Ovary (tissue), 10 donors: ENCODE measurements at places on chromosomes 5 and 9. TPM values are rescaled to one million over a fixed set of nuclear protein-coding genes. Genes with fewer than 3 reads are reported as not detected.

Gene SPATA31D3
- polyA plus RNA-seq = not detected

Gene ALDOB
- polyA plus RNA-seq = 0.18 TPM

Gene FCHSD1
- 21.8 TPM for polyA plus RNA-seq

Gene SLC34A1
- not detected for polyA plus RNA-seq

Gene ABLIM3
- 26.4 TPM for polyA plus RNA-seq

Gene GDNF
- polyA plus RNA-seq = 3.6 TPM

Gene TAF1L
- polyA plus RNA-seq = 0.03 TPM

Gene MSMP
- 0.41 TPM for polyA plus RNA-seq

Gene OCLN
- 2.9 TPM for polyA plus RNA-seq

Gene ITGA1
- polyA plus RNA-seq = 4.9 TPM

Gene NR4A3
- 3.4 TPM for polyA plus RNA-seq

Gene SHLD3
- 1.6 TPM for polyA plus RNA-seq

Gene TRAPPC13
- 11.4 TPM for polyA plus RNA-seq

Gene MGAT1
- polyA plus RNA-seq = 128 TPM

Gene NEUROG1
- polyA plus RNA-seq = 0.06 TPM

Gene TAF11L5
- not detected for polyA plus RNA-seq

Gene POLR1E
- 41.8 TPM for polyA plus RNA-seq

Gene ENG
- 191 TPM for polyA plus RNA-seq

Gene RGMB
- polyA plus RNA-seq = 14.5 TPM

Gene LMNB1
- 9.2 TPM for polyA plus RNA-seq

Gene SLC36A3
- not detected for polyA plus RNA-seq

Gene LCN12
- polyA plus RNA-seq = 1.1 TPM

Gene TMEM252
- polyA plus RNA-seq = not detected

Gene PTGS1
- polyA plus RNA-seq = 8.2 TPM

Gene NXNL2
- polyA plus RNA-seq = 3.1 TPM

Gene RFESD
- polyA plus RNA-seq = 3.4 TPM

Gene GZMA
- polyA plus RNA-seq = 1.5 TPM

Gene LSM11
- 2.9 TPM for polyA plus RNA-seq

Gene FREM1
- 9.2 TPM for polyA plus RNA-seq

Gene CA9
- 0.42 TPM for polyA plus RNA-seq

Gene AGXT2
- polyA plus RNA-seq = not detected

Gene C5orf34
- polyA plus RNA-seq = 1.2 TPM

Gene EPB41L4A
- polyA plus RNA-seq = 2.7 TPM

Gene FCN2
- polyA plus RNA-seq = not detected

Gene SPATA24
- 6.7 TPM for polyA plus RNA-seq

Gene DAB2IP
- 29.3 TPM for polyA plus RNA-seq

Gene FYB1
- 1.1 TPM for polyA plus RNA-seq

Gene SOX30
- polyA plus RNA-seq = 0.15 TPM

Gene PHF24
- polyA plus RNA-seq = 0.10 TPM

Gene GPR151
- polyA plus RNA-seq = not detected

Gene WNT8A
- polyA plus RNA-seq = not detected

Gene LCN1
- not detected for polyA plus RNA-seq

Gene PPP2R2B
- polyA plus RNA-seq = 0.25 TPM

Gene PLAC8L1
- not detected for polyA plus RNA-seq

Gene ENTREP1
- polyA plus RNA-seq = 24.5 TPM

Gene SLC25A2
- polyA plus RNA-seq = not detected

Gene ZDHHC11
- 1.1 TPM for polyA plus RNA-seq

Gene PCDHA9
- polyA plus RNA-seq = 0.05 TPM

Gene PURA
- polyA plus RNA-seq = 11.0 TPM

Gene AHRR
- polyA plus RNA-seq = 0.77 TPM

Gene PDE8B
- 0.73 TPM for polyA plus RNA-seq

Gene EGFL7
- polyA plus RNA-seq = 105 TPM

Gene FRRS1L
- 10.2 TPM for polyA plus RNA-seq

Gene CDC14B
- polyA plus RNA-seq = 14.9 TPM

Gene DIRAS2
- 0.07 TPM for polyA plus RNA-seq

Gene MEIKIN
- 0.29 TPM for polyA plus RNA-seq

Gene BSPRY
- polyA plus RNA-seq = 0.11 TPM

Gene PRDM9
- polyA plus RNA-seq = not detected
